ENCODE measurements at places on chromosomes 2 and 18.

- no peak for DNase-seq
Observed at GRCh38 chr2:163312713-163313112, 423.1 kb downstream of the FIGN start.

DNA sequence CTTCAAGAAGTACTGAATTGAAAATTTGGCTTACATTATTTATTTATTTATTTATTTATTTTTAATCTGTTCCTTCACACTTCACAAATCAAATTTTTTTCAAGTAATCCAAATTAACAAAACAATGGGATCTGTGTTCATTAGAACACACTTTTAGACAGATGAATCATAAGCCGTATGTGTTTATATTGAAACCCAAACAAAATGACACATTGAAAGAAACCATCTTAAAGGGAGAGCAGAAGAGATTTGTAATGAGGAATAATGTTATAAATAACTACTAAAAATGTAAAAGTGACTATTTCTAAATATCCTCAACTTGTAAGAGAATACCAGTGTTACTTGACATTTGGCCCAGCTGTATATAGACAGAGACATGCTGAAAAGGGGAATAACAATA, 991.0 kb upstream of the CHAC2 start:
- no peak for DNase-seq

DNA sequence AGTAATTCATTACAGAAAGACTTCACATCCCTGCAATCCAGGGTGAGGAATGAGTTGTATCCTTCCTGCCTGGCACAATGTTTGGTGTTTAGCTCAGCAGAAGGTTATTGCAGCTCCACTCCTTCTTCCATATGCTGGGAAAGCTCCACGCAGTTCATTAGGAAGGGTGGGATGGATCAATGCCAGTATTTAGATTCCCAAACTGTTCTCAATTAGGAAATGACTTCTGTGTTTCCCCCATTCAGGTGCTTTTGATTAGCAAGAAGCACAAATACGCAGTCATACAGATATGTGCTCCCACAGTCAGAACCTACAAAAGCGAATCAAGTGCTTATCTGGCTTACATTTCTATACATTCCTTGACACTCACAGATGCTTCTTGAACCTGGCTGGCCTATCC, 340.6 kb downstream of the NYAP2 start:
- DNase-seq, result no peak

DNA sequence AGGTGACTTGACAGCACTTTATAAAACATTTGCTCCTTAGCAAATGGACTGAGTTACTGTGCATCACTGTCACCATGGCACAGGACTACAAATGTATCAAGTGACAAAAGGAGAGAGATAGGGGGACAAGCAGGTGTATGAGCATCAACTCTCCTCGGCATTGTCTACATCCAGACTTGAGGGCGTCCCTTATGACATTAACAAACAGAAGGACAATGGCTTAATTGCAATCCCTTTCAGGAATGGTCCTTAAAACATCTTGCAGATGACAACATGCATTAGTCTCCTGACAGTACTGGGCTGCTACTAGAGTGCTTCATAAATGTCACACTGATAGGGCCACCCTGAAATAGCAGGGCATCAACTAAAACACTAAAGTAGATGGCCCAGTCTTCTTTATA, 198.8 kb downstream of the PDE1A start:
- DNase-seq, result peak; percentile 96

DNA sequence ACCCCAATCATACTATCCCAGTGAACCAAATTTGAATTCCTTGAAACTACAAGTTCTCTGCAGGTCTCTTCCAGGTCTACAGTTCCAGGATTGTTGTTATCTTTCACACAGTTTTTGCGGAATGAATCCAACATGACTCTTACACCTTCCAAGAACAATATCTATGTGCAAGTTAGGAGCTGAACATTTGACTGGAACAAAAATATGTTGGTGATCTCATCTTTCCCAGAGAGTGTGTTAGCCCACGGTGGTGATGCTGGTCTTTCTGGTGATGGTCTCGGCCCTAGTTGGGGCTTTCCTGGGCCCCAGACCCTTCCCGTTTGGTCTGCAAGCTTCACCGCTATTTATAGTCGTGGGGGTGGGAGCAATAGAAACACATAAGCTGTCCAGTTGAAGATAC, 173.7 kb downstream of the TPGS2 start:
- DNase-seq, result no peak

DNA sequence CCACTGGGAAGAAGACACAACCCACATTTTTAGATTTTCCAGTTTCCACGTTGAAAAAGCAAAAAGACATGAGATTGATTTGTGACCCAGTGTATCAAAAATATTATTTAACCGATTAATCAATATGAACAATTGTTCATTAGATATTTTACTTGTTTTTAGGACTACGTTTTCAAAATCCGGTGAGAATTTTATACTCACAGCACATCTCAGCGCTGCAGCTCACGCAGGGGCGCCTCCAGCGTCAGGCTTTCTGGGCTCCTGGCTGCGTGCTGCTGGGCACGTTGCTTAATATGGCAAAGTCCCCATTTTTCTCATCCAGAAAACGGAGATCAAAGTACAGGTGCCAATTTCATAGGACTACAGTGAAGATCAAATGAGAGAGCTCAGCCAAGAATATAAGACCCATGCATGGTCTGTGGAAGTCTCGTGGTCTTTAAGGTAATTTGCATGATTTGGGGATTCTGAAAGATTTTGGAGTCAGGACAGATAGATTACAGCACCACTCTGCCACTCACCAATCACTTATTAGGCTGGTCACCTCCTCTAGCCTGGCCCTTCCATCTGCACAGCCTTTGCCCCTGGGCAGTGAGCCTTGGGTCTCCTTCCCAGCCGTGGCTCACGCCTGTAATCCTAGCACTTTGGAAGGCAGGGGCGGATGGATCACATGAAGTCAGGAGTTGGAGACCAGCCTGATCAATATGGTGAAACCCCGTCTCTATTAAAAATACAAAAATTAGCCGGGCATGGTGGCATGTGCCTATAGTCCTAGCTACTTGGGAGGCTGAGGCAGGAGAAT, 36.2 kb downstream of the PTPN18 start:
- peak; percentile 28 for DNase-seq

Data from COR-L47 (cell line).